NCI-H524 (cell line): ENCODE measurements at places on chromosomes 13 and 19.
A peak's percentile ranks its signal among the peaks of the same experiment; 100 is the strongest.

- peak; percentile 8 for DNase-seq
These were observed 40.7 kb upstream of the SERPINE3 start for GRCh38 chr13:51298812-51299211.

- DNase-seq, result no peak
These were observed 2.5 kb downstream of the SLC35E1 start for GRCh38 chr19:16569609-16570320.

GRCh38 chr19:23311551-23311950, 61.4 kb upstream of the ZNF724 start:
- DNase-seq, result no peak

GRCh38 chr13:59754411-59754810, 409.3 kb downstream of the DIAPH3 start:
- DNase-seq, result no peak

DNA sequence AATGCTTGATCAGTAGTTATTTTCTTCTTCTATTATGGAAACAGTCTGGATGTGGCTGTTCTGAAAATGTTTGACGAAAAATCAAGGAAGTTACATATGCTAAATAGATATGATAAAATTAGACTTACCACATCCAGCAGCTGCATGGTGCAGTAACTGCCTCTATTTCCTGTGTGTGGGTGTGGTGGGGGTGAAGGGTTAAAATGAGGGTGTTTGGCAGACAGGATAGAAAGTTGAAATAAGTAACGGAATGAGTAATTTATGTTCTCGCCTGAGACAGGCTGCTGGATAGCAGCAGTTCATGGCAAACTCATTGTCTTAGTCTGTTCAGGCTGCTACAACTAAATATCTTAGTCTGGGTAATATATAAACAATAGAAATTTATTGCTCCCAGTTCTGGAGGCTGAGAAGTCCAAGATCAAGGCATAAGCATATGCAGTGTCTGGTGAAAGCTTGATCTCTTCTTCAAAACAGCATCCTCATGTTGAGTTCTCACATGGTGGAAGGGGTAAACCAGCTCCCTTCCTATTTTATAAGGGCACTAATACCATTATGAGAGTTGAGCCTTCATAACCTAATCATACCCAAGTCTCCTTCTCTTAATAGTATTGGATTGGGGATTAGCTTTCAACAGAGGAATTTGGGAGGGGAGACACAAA, 1248.9 kb downstream of the SLITRK5 start:
- no peak for DNase-seq

DNA sequence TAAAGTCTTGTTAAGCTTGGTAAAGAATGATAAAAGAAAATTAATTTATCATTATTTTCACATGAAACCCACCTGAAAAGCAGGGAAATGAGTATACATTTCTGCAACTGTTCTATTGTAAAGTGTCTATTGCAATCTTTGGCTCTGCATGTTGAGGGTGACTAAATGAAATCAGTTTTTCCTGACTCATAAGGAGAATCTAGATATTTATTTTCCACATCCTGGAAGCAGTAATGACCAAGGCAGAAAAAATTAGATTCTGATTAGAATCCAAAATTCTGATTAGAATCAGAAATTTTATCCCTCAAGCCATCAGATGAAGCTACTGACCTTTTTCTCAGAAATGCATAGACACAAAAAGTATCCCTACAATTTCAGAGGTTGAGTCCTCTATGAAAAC, 178.4 kb downstream of the MYO16 start:
- DNase-seq, result no peak

DNA sequence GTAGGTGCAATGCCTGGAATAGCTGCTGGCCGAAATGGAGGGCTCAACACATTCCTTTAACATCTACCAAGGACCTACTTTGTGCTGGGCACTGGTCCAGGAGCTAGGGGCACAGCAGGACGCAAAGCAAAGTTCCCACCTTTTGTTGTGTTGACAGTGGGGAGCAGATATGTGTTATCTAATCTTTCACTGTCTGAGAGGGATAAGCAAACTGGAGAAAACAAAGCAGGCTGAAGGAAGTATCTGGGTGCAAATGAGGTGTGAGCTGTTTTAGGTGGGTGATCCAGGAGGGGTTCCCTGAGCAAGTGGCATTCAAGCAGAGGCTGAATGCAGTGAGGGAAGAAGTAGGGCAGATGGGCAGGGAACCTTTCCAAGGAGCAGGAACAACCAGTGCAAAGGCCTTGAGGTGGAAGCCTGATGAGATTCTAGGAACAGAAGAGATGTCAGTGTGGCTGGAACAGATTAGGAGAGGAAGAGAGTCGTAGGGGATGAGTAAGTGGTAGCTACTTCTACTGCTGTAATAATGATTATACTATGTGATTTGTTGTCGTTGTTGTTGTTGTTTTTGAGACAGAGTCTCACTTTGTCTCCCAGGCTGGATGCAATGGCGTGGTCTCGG, 2.2 kb upstream of the PLAUR start:
- no peak for DNase-seq

- no peak for DNase-seq
These were observed 14.7 kb upstream of the B3GLCT start for GRCh38 chr13:31184981-31185645.

- DNase-seq, result no peak
These were observed 47.0 kb downstream of the PCDH9 start for GRCh38 chr13:67183151-67183550.

GRCh38 chr19:24081056-24081455, 5.9 kb upstream of the ZNF254 start:
- DNase-seq, result no peak

- DNase-seq, result peak; percentile 97
These were observed at the start of gene ZNF302 for GRCh38 chr19:34677386-34678084. Gene ZNF302, plus strand, starts transcription at chr19:34677678. Its CDS starts 1,127 bp downstream, at chr19:34678805.

DNA sequence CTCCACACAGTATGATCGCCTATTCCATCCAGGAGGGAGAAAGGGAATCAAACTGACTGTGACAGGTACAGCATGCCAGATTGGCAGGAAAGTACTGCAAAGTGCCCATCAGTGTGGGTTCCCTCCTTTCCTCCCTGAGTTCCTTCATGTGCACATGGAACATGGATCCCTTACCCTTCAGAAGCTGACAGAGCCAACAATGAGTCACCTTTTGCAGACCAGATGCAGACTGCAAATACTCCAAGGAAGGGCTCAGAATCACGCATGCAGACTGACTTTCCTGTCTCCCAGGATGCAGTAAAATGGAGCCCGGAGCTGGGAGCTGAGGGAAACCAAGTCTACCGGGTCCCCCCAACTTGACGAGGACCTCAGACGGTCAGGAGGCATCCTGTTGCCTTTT, 41.8 kb downstream of the SACS start:
- no peak for DNase-seq

GRCh38 chr13:39556866-39557265, 46.1 kb downstream of the LHFPL6 start:
- DNase-seq, result no peak

DNA sequence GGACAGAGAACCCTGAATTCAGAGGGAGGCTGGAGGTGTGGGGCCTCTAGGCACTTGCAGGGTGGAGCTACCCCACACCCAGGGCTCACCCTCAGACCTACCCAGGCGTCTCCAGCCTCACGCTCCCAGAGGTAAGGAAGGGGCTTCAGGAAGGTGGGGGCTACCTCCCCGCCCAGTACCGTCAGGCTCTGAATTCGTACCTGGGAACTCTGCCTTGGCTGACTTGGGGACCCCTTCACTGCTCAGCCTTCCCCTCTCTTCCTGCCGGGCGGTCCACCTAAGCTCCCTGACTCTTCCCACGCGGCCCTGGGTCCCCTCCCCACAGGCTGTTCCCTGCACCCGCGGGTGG, 28.5 kb upstream of the PARP4 start:
- DNase-seq, result no peak

DNA sequence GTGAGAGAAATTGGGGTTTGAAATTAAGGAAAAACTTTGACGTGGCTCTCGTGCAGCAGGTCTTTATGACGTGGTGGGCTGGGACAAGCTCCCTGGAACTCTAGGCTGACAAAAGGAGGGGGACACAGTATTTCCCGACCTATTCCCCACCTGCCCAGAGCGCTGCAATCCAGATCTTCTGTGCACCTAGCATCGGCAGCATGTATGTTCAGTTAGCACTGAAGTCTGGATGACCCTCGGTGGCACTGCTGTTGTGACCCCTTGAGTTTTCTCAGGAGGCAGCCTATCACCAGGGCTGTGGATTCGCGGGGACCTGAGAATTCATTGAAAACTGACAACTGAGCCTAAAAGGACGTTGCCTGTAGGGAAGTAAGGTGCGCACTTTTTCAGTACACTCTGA, 9.1 kb upstream of the ZNF536 start:
- no peak for DNase-seq

DNA sequence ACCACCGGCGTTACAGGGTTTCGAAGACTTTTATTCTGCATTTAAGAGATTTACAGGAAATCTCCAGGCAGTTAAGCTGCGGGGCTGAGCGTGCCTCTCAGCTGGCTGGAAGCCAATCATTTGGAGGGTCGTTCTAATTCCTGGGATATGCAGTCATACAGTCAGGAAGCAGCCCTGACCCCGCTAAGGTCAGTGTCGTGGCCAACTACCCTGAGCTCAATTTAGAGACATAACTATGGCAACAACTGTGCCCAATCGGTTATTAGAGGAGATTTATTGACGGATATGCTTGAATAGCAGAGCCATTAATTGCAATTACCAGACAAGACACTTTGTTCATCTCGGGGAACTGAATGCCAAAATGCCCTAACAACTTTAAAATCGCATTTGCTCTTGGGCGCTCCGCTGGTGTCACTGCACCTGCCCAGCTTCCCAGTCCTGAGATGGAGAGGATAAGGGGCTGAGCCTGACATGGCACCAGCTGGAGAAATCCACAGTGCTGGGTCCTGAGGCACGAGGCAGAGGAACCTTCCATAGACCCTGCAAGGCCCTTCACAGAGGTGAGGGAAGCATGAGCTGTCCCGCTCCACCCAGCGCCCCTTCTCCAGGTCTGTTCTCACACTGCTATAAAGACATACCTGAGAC, 15.1 kb upstream of the ZNF507 start:
- no peak for DNase-seq

DNA sequence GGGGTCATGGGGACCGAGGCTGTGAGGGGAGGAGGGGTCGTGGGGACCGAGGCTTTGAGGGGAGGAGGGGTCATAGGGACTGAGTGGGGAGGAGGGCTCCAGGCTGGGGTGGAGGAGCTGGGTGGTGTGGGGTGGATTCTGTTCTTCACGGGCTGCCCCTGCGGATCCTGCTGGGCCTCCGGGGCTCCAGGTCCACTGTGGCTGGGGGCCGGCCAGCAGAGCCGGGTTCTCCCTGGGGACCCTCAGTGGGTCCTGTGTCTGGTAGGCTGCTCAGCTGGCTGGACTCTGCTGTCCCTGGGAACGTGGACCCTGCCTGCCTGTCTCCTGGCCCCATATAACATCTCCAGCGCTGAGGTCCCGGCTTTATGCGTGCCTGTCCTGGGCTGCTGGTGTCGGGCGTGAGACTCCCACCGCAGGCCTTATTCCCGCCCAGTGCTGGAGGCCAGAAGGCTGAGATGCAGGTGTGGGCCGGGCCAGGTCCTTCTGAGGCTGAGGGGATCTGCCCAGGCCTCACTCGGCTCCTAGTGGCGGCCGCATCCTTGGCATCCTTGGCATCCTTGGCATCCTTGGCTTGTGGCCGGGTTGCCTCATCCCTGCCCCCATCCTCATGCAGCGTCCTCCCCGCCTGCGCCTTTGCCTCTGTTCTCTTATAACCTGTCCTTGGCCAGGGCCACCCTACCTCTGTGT, 19.8 kb upstream of the GNA15 start:
- no peak for DNase-seq

DNA sequence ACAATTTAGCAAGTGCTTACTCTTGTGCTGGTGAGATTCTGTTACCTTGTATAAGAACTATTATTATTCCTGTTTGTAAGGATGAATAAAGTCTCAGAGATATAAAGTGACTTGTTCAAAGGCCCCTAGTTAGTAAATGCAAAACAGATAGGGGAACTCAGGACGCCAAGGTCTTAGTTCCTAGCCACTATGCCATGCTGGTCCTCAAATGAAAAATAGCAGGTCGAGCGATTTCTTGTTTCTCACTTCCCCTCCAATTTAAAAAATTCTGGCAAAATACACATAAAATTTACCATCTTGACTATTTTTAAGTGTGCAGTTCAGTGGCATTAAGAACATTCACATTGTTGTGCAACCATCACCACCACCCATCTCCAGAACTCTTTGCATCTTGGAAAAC, 1.1 kb downstream of the TECR start:
- DNase-seq, result no peak

DNA sequence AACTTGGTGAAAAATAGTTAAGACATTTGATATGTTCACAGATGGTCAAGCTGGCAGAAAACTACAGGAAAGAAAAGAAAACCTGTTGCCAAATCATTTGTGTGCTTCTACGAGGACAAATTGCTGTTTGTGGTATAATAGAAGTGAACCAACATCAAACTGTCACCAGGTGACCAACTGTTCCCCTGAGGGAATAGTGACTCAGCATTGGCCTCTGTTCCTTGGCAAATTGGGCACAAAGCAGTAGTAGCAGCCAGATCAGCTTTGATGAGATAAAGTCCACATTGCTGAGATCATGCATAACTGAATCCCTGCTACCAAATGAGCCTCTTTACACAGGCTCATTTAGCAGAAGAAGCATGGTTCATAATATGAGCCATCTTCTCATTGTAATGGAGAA, 103.5 kb downstream of the POSTN start:
- no peak for DNase-seq

DNA sequence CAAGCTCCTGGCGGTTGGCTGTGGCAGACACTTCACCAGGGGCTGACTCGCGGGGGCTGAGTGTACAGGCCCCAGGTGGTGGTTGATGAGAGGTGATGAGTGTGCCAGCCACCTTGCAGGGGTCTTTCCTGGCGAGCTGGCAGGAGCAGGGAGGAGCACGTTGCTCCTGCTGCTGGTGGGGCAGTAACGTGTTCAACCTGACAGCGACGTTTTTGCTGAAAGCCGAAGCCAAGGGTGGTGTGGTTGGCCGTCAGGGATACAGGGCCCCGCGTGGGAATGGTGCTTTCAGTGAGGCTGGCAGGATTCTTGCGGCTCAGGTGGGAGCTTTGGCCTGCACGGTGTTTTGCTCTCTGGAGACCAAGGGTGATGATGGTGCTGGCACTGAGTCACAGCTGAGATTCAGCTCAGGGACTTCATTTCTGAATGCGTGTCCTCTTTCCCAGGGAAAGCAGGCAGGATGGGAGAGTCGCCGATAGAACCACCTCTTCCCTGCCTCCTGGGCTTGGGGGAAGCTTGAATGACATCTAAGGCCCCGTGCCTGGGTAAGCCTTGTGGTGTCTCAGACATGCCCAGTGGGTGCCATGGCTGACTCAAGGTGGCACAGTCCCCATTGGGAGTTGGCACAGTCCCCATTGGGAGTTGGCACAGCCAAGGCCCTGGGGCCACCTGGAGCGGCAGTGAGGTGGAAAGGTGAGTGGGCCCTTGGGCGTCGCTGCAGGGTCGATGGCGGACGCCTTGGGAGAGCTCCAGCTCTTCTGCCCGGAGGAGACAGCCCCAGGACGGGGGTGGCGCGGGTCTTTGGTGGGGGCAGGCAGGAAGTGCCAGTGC, 8.8 kb downstream of the DAZAP1 start:
- no peak for DNase-seq

DNA sequence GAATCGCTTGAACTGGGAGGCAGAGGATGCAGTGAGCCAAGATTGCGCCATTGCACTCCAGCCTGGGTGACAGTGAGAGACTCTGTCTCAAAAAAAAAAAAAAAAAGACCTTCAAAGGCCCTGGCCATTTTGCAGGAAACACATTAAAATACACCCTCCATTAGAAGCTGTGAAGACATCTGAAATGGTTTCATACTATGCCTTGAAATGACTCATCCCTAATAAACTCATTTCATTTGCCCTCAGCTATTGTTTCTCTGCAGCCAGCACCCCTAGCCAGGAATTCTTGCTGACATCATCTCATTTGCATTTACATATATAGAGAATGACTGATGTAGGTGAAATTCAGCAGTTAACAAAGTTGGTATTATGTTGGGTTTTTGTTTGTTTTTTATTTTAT, 8.7 kb downstream of the EML2 start:
- no peak for DNase-seq

- DNase-seq, result peak; percentile 81
These were observed 27.6 kb upstream of the SLC1A5 start for GRCh38 chr19:46815833-46816627.
